Frontal cortex (tissue), 4 donors: ENCODE measurements at places on chromosomes 1 and 21. TPM values are rescaled to one million over a fixed set of nuclear protein-coding genes. Genes with fewer than 3 reads are reported as not detected.

DIRAS3 gene
- 6.9 TPM for total RNA-seq

PARK7 gene
- total RNA-seq: 160 TPM

BCAR3 gene
- 4.1 TPM for total RNA-seq

GRCh38 chr1:198549866-198550265 lies 9.4 kb upstream of the ATP6V1G3 start:
- no peak for DNase-seq

GRCh38 chr1:97816927-97817326 lies 103.9 kb downstream of the DPYD start:
- no peak for DNase-seq
